ENCODE measurements at places on chromosomes 5 and 9.
A peak's percentile ranks its signal among the peaks of the same experiment; 100 is the strongest.

DNA sequence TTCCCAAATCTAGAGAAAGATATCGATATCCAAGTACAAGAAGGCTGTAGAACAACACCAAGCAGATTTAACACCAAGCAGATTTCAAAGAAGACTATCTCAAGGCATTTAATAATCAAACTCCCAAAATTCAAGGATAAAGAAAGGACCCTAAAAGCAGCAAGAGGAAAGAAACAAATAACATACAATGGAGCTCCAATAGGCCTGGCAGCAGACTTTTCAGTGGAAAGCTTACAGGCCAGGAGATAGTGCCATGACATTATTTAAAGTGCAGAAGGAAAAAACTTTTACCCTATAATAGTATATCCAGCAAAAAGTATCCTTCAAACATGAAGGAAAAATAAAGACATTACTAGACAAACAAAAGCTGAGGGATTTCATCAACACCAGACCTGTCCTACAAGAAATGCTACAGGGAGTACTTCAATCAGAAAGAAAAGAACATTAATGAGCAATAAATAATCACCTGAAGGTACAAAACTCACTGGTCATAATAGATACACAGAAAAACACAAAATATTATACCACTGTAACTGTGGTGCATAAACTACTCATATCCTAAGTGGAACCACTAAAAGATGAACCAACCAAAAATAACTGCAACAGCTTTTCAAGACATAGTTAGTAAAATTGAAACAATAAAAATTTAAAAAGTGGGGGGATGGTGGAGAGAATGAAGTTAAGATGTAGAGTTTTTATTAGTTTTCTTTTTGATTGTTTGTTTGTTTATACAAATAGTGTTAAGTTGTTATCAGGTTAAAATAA is 267.2 kb downstream of the AUH start:
- no peak for DNase-seq

- no peak for DNase-seq
These were observed 32.5 kb upstream of the PPP1R26 start for GRCh38 chr9:135447126-135447525.

DNA sequence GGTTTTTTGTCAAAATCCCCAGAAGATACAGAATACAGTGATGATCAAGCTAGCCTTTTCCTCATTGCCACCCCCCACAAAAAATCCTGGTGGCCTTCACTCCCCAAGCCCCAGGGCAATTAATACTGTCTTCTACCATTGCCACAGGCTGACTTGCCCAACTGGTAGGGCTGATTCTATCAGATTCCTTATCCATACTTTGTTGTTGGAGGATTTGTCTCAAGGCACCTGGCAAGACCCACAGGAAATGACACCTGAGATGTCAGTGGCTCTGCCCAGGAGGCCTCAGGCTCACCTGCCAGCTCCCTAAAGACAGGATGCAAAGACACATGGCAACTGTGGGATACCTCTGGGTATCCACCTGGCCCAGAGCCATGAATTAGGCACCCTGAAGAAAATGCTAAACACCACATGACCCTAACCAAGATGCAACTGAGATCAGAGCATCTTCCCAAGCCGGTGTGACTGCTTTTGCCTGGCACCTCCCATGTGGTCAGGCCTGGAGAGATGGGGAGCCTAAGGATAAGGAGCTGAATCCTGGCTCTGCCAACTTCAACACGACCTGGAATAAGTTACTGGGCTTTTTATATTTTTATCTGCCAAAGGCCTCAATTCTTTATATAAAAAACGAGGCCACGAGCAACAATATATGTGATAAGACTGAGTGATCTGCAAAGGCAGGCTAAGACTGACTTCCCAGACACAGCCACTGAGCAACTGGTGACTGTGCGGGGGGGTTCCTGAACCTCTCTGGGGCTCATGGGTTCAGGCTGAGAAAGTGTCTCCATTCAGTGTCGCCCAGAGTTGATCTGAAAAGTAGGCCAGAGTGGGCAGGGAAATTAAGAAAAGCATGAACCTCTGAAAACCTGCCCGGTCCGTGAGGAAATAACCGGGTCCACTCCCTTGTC is 944 bp downstream of the ATOX1 start:
- no peak for DNase-seq

- DNase-seq = no peak
These were observed 5.3 kb downstream of the SPEF2 start for GRCh38 chr5:35622974-35623373.

DNA sequence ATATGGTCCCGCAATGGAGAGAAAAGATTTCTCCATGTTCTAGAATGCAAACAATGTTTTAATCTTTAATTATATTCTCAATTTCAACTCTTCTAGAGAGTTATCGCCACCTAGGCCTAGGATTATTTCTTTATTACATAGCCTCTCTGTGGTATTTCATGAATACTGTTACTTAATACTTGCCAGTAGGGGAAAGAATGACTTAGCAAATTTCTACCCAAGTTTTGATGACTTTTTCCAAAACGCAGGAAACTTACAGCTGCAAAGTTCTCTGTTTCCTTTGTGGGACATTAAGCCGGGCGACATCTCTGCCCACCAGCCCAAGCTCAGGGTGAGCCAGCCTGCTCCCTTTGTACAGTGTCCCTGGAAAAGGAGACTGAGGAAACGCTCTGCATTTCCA is 73.8 kb downstream of the MED27 start:
- DNase-seq = no peak

- DNase-seq = no peak
These were observed 247.2 kb downstream of the NTRK2 start for GRCh38 chr9:84916769-84917168.

- DNase-seq = no peak
These were observed 52.5 kb downstream of the GADD45G start for GRCh38 chr9:89657295-89657694.

DNA sequence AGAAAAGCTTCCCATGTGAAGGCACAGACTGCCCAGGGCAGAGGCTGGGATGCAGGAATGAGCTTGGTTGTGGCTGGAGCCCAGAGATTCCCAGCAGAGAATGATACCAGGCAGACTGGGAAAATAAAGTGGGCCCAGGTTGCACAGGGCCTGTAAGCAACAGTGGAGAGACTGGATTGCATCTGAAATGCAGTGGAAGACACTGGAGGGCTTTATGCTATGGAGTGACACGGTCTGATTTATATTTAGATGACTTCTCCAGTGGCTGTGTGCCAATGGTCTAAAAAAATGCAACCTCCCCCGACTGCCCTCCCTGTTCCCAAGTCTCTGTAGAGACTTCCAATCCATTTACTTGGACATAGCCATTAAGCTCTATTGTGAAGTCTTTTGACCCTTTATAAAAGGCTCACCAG is 951.1 kb upstream of the DMAC1 start:
- DNase-seq = no peak

DNA sequence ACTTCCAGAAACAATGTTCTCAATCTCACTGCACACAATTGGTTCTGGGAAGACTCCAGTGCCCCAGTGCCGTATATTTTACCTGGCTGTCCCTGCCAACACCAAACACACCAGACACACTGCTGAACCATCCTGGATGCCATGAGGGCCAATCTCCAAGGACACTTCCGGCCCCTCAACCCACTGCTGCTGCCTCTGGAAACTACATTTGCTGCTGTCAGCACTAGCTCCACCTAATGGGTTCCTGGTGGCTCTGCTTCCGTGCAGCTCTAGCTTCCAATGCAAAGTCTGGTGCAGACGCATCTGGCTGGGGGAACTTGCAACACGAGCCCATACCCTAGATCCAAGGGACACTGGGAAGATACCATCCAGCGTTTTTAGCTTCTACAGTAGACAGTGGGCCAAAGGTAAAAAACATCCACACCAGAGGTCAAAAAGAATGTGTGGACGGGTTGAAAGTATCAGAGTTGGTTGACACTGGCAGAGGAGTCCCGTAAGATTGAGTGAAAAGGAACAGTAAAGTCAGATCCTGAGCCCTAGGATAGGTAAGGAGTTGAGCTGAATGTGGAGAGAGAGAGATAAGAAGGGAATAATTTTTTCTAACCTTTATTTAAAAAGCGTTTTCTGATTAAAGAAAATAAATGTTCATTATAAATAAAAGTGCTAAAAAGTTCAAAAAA is 99.7 kb upstream of the KIF2A start:
- DNase-seq = no peak

GRCh38 chr9:95615246-95615645 is 98.5 kb upstream of the PTCH1 start:
- DNase-seq = no peak

DNA sequence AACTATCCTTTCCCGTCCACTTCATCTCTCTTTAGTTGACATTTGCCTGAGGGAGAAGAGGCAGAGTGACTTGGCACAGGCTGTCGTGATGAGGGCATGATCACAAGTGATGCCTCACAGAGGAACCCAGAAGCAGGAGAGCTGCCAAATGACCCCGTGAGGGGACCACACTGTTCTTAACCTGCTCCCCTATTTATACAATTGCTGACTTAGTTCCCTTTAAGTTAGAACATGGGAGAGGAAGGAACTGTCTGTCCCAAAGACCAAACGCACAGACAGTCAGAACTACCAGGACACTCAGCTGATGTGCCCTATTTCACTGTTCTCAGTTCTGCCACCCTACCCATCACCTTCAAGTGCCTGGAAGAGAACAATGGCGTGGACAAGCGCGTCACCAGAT is 73.7 kb downstream of the SLC1A3 start:
- DNase-seq = no peak

- no peak for DNase-seq
These were observed 561.1 kb downstream of the PDE4D start for GRCh38 chr5:59332236-59332973.

DNA sequence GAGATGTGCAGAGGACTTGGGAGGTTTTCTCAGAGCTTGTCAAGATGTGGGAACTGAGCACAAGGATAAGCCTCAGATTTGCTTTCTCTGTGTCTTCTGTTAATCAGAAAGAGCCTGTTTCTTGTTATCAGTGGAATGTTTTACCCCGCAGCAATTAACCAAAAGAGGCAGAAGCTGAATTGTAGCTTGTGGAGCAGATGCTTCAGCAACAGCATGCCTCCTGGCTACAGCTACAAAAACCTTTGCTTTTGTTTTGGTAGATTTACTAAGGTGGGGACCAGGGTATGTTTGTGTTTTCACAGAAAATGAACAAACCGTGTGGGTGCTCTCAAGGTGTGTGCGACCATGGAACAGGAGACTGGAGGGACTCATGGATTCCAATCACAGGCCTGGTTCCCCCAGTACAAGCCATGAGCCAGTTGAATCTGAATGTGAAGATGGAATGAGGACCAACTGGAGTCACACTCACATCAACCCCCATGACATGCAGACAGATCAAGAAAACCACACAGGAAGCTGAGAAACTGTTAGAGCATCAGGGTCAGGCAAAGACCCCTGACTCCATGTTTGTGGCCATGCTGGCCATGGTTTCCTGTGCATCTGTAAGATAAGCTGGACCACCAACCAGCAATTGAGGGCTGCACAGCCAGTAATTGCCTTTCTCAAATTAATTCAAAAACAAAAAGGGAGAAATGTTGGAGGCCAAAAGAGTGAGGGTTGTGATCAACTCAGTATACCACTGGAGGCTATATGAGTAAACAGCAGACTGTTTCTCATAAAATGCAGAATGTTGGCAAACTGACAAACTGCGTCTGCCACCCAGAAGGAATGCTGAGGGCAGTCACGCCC is 6.9 kb downstream of the UGT3A2 start:
- DNase-seq = no peak

- DNase-seq = peak; percentile 12
These were observed at the start of gene NCS1 for GRCh38 chr9:130172161-130172857. Gene NCS1, plus strand, starts transcription at chr9:130172404. Its CDS starts 260 bp downstream, at chr9:130172664.

DNA sequence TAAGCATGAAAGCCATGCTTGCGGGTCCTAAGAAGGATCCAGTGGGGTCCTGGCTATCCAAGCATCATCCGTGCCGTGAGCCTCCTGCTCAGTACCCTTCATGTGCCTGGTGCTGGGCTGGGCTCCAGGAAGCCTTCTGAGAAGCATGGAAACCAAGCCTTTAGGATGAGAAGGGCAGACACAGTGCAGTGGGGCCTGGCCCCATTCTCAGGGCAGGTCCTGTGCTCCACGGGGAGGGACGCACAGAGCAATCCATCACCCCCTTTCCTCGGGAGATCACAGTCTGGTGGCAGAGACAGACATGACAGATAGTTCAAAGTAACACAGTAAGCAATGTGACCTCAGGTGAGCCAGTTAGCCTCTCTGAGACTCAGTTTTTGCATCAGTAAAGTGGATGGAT is 76.9 kb downstream of the RGS3 start:
- DNase-seq = no peak

GRCh38 chr5:109374625-109375024 is 35.1 kb downstream of the PJA2 start:
- DNase-seq = no peak

DNA sequence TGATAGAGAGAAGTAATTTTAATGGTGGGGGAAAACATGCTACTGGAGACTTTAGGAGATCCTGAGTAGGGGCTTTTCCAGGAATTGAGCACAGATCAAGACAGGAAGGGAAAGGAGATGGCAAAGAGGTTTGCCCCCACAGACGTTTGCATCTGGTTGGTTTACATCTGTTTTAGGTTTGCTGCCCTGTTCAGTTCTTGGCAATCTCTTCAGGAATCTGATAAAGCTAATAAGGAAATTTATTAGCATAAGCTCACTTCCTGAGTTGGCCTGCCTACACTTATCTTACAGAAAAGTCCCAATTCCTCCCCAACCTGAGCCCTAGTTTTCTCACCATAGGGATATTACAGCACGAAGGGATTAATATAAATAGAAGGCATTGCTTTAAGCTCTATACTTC is 3.4 kb upstream of the CFAP95 start:
- DNase-seq = no peak

DNA sequence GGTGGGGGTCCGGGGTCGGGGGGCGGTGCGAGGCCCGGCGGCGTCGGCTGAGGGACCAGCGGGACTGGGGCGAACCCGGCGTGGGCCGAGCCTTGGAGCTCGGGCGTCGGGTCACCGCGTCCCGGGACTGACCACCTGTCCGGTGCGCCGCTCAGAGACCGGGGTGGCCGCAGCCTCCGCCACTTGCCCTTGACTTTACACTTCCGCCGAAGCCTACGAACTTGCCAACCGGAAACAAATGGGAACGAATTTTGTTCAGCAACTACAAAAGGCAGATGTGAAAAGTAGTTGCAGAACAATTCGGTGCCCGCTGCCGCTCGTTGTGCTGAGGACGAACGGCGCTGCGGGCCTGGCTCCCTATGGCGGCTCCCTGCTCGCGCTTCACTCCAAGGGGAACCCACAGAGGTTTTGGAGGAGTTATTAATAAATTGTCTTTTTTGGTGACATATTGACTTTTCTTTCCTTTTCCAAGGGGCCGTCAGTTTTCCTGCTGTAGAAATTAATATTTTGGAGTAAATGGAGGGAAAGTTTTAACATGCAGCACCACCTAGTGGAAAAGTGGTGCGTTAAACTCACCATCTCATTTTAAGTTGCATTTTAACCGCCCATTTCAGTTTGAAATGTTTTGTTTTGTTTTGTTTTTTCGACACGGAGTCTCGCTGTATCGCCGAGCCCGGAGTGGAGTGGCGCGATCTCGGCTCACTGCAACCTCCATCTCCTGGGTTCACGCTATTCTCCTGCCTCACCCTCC is 490 bp downstream of the PCBD2 start:
- DNase-seq = peak; percentile 44
